ENCODE measurements at places on chromosomes 1 and 21. TPM values are rescaled to one million over a fixed set of nuclear protein-coding genes. Genes with fewer than 3 reads are reported as not detected.

Gene ALDH4A1
- total RNA-seq, result 11.3 TPM

Gene TNFSF4
- total RNA-seq, result 19.0 TPM

Gene MASP2
- not detected for total RNA-seq

Gene KCNH1
- total RNA-seq, result not detected

Gene CHRM3
- not detected for total RNA-seq

Gene ABCA4
- under 0.01 TPM for total RNA-seq

Gene GNG4
- total RNA-seq, result 0.86 TPM

Gene C1orf226
- total RNA-seq, result 1.2 TPM

Gene ESPN
- not detected for total RNA-seq

Gene TRIM67
- not detected for total RNA-seq

Gene FAM177B
- not detected for total RNA-seq

Gene BCAR3
- total RNA-seq, result 14.0 TPM

Gene CHIA
- total RNA-seq, result not detected

Gene IL12RB2
- not detected for total RNA-seq

Gene COL18A1
- total RNA-seq, result 27.8 TPM

Gene CYP4B1
- total RNA-seq, result not detected

Gene FLG
- not detected for total RNA-seq

Gene GPR161
- total RNA-seq, result 9.2 TPM

Gene TMPRSS15
- not detected for total RNA-seq

Gene RPE65
- total RNA-seq, result not detected

Gene FCN3
- not detected for total RNA-seq

Gene DIO1
- total RNA-seq, result not detected

Gene RPRD2
- 8.0 TPM for total RNA-seq

Measured in myometrial cell (primary cell).